ENCODE measurements at places on chromosomes 4 and X. TPM values are rescaled to one million over a fixed set of nuclear protein-coding genes. Genes with fewer than 3 reads are reported as not detected.

- no peak overlapping the region for H3K4me3 ChIP-seq
- no peaks in the 10 kb centered on the region for H3K27me3 ChIP-seq
- no peak for DNase-seq
- H3K27ac ChIP-seq: no peak overlapping the region
- no peaks in the 10 kb centered on the region for H3K4me1 ChIP-seq
These were observed 39.2 kb upstream of the CCKAR start for GRCh38 chr4:26529479-26529878.

DNA sequence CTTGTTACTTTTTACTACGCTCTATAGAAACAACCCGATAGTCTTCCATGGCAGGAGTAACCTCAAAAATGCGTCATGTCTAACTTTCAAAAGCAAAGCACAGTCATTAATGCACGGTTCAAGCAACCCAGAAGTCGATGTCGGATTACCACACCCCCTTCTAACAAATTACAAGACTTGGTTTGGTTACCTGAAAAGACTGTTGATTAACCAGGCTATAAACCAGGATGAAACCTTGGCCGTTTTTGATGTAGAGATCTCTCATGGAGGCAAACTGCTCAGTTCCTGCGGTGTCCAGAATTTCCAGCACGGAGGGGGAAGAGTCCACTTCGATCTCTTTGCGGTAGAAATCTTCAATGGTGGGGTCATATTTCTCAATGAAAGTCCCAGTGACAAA lies 2.4 kb downstream of the RAP2C start:
- H3K4me3 ChIP-seq: peak overlapping the region; percentile 85
- no peaks in the 10 kb centered on the region for H3K27me3 ChIP-seq
- peaks cover 8% of the 10 kb centered on the region for H3K4me1 ChIP-seq
- peaks cover 15% of the 10 kb centered on the region for H3K36me3 ChIP-seq
- DNase-seq: peak; percentile 15

DNA sequence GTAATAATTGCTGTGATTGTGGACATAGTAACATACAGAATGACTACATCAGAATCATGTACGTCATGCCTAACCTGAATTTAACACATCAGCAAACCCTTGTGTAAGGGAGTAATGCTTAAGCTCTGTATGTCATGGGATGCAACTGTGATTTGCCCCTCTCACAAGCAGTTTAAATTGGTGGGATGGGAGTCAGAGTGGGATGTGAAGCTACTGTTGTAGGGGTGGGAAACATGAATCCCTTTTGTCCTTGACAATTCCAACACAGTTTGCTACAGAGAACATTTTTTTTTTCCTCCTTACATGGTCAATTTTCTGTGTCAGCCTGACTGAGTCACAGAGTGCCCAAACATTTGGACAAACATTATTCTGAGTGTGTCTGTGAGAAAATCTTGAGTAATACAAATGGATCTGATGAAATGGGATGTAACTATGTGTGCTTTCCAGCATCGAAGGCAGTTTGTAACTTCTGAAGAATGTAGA lies 392.8 kb downstream of the GPM6A start:
- H3K27ac ChIP-seq: no peak overlapping the region
- no peaks in the 10 kb centered on the region for H3K4me1 ChIP-seq
- no peak overlapping the region for H3K4me3 ChIP-seq

GRCh38 chrX:30217465-30217864 lies 2.1 kb downstream of the MAGEB2 start:
- no peak overlapping the region for H3K4me3 ChIP-seq
- no peaks in the 10 kb centered on the region for H3K4me1 ChIP-seq
- DNase-seq: no peak
- no peak overlapping the region for H3K27ac ChIP-seq

DNA sequence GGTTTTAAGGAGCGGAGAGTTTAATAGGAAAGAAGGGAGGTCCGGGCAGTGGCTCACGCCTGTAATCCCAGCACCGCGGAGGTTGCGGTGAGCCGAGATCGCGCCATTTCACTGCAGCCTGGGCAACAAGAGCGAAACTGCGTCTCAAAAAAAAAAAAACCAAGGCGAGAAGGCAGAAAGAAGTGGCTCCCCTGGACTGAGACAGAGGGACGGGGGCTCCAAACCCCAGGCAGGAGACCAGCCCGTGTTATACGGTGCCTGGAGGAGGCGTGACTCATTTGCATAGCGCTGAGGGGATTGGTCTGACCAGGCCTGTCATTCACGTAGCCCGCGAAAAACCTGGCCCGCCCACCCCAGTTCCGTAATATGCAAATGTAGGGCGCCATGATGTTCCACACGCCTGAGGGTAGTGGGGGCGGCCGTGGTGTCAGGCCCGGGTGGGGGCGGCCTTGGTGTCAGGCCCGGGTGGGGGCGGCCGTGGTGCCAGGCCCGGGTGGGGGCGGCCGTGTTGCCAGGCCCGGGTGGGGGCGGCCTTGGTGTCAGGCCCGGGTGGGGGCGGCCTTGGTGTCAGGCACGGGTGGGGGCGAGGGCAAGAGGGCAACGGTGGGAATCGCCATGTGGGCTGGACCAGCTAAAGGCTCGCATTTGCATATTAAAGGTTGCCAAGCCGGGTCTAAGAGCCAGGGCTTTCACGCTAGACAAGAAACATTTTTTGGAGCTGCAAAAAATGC lies 2.1 kb downstream of the PLCXD1 start:
- DNase-seq: peak; percentile 87
- H3K36me3 ChIP-seq: peaks cover 9% of the 10 kb centered on the region
- no peaks in the 10 kb centered on the region for H3K27me3 ChIP-seq
- peak overlapping the region; percentile 55 for H3K4me3 ChIP-seq

DNA sequence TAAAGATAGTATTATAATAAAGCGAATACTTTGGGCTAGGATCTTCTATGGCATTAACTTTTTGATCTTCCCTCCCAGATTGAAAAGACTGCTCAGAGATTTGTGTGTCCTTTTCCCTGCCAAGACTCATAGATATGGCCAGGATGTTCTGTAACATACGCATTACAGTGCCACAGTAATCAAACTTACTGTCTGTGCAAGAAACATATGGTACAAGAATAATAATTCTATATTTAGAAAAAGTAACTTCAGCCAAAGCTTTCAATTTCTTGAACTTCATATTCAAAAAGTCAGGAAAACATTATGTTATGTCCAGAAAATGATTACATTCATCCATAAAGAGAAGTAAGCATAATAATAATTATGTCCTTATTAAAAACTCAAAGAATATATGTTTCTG lies 100.9 kb upstream of the GUCY1A1 start:
- no peaks in the 10 kb centered on the region for H3K4me1 ChIP-seq
- H3K27me3 ChIP-seq: no peaks in the 10 kb centered on the region
- no peak for DNase-seq
- no peaks in the 10 kb centered on the region for H3K36me3 ChIP-seq

DNA sequence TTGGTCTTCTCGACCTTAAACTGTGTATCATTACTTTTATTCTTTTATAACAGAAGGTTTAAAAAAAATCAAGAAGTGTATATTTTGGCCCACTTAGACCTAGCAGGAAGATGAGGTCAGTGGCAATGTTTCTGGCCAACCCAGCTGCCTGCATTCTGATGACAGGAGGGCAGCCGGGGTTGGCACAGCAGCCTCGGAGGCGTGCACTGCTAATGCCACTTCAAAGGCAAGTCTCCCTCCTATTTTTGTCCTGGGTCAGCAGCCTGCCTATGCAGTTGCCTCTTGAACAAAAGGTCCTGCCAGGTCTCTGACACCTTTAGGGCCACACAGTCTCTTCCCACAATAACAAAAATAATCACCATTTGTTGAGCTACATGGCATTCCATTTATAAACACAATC lies 89.4 kb upstream of the MYOZ2 start:
- H3K4me1 ChIP-seq: no peaks in the 10 kb centered on the region
- no peak for DNase-seq
- no peak overlapping the region for H3K4me3 ChIP-seq
- H3K36me3 ChIP-seq: no peaks in the 10 kb centered on the region
- H3K27ac ChIP-seq: no peak overlapping the region

DNA sequence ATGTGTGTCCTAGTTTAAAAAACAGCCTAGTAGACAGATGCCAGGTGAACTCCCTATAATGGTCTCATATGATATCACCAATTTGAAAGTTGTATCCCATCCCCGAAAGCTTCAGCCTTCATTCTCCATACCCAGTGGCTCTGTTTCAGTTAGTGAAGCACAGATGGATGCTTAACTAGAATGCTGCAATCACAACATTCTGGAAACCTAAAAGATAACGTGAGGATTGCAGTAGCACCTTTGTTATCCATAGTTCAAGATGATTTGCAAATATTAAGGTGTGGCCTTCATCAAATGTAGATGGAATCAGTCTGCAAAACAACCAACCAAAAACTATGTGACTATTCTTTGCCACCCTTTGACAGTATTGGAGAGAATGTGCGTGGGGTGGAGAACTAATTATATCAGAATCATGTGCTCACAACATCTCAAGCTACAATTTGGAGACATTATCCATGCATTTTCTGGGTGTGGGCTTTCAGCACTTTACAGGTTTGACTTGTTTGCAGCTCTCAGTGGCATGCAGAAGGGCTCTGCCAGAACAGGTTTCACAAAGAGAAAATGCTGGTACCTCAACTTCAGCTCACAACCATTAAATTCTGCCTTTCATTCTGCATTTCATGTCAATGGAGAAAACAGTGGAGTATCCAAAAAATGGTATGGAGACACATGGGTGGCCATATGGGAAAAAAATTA lies 18.3 kb upstream of the PPID start:
- H3K27ac ChIP-seq: no peak overlapping the region
- no peaks in the 10 kb centered on the region for H3K4me1 ChIP-seq
- H3K4me3 ChIP-seq: no peak overlapping the region
- H3K27me3 ChIP-seq: no peaks in the 10 kb centered on the region

- no peaks in the 10 kb centered on the region for H3K4me1 ChIP-seq
- H3K4me3 ChIP-seq: no peak overlapping the region
- H3K27me3 ChIP-seq: no peaks in the 10 kb centered on the region
- H3K36me3 ChIP-seq: no peaks in the 10 kb centered on the region
- no peak overlapping the region for H3K27ac ChIP-seq
These were observed 377.5 kb downstream of the KCNIP4 start for GRCh38 chr4:21571100-21571499.

DNA sequence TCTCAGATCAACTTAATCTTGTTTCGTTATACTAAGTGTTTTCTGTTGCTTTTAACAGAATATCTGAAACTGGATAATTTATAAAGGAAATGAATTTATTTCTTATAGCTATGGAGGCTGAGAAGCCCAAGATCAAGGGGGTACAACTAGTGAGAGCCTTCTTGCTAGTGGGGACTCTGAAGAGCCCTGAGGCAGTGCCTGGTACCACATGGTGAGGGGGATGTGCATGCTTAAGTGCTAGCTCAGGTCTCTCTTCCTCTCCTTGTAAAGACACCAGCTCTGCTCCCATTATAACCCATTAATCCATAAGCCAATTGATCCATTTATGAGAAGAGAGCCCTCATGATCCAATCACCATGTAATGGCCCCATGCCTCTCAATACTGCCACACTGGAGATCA lies 17.9 kb downstream of the COX18 start:
- H3K4me1 ChIP-seq: no peaks in the 10 kb centered on the region
- no peak overlapping the region for H3K27ac ChIP-seq
- H3K4me3 ChIP-seq: no peak overlapping the region
- peaks cover 21% of the 10 kb centered on the region for H3K36me3 ChIP-seq
- H3K27me3 ChIP-seq: no peaks in the 10 kb centered on the region

- no peak overlapping the region for H3K4me3 ChIP-seq
- H3K27me3 ChIP-seq: no peaks in the 10 kb centered on the region
- no peak for DNase-seq
- H3K36me3 ChIP-seq: no peaks in the 10 kb centered on the region
These were observed 545.3 kb upstream of the GRID2 start for GRCh38 chr4:91758487-91758886.

GRCh38 chrX:18828832-18829404 lies 121.5 kb downstream of the PPEF1 start:
- H3K27ac ChIP-seq: no peak overlapping the region
- DNase-seq: no peak
- H3K27me3 ChIP-seq: no peaks in the 10 kb centered on the region
- no peak overlapping the region for H3K4me3 ChIP-seq

DNA sequence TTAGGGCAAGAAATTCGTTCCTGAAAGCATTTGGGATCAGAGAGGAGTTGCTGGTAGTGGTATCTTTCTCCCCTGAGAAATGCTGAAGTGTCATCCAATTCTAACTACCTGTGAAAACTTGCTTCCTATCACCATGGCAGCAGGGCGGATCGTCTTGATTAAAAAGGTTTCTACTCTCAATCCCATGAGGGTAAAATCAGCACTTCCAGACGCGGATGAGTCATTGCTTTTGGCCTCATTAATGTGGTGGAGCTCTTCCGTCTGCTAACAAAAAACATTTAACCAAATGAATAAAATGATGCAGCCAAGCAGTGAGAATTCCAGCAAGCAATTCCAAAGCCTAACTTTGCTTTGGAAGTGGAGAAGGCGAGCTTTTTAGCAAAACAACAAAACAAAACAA lies 325.6 kb downstream of the CAMK2D start:
- no peaks in the 10 kb centered on the region for H3K4me1 ChIP-seq
- no peak overlapping the region for H3K27ac ChIP-seq
- DNase-seq: no peak
- no peaks in the 10 kb centered on the region for H3K27me3 ChIP-seq

DNA sequence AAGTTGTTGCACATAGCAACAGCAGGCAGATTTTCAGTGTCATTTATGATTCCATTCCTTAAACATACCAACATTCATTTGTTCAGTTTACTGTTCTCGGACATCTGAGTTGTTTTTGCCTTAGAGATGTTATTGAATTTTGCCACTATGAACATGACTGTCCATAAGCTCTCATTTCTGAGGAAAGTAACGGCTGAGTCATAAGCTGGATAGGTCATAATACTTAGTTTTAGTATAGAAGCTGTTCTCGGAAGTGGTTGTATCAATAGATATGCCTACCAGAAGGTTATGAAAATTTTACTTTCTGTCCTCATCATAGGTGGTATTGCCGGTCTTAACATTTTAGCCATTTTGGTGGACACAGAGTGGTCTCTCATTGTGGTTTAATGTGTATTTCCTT lies 157.1 kb upstream of the CLNK start:
- H3K4me1 ChIP-seq: no peaks in the 10 kb centered on the region
- no peak overlapping the region for H3K27ac ChIP-seq
- no peaks in the 10 kb centered on the region for H3K27me3 ChIP-seq
- no peak for DNase-seq

- H3K27me3 ChIP-seq: no peaks in the 10 kb centered on the region
- no peaks in the 10 kb centered on the region for H3K36me3 ChIP-seq
- no peak for DNase-seq
These were observed 83.6 kb downstream of the MAML3 start for GRCh38 chr4:140070366-140070765.

- no peak overlapping the region for H3K4me3 ChIP-seq
- DNase-seq: peak; percentile 75
- H3K27me3 ChIP-seq: no peaks in the 10 kb centered on the region
These were observed 288.3 kb downstream of the CHIC1 start for GRCh38 chrX:73851014-73852009.

The HSFX2 gene
- not detected for total RNA-seq

The ASB12 gene
- total RNA-seq: not detected

The CYSLTR1 gene
- total RNA-seq: 7.4 TPM

Measured in CD4-positive, alpha-beta T cell (primary cell).